ENCODE measurements at places on chromosomes 5 and 9.
A peak's percentile ranks its signal among the peaks of the same experiment; 100 is the strongest.

DNA sequence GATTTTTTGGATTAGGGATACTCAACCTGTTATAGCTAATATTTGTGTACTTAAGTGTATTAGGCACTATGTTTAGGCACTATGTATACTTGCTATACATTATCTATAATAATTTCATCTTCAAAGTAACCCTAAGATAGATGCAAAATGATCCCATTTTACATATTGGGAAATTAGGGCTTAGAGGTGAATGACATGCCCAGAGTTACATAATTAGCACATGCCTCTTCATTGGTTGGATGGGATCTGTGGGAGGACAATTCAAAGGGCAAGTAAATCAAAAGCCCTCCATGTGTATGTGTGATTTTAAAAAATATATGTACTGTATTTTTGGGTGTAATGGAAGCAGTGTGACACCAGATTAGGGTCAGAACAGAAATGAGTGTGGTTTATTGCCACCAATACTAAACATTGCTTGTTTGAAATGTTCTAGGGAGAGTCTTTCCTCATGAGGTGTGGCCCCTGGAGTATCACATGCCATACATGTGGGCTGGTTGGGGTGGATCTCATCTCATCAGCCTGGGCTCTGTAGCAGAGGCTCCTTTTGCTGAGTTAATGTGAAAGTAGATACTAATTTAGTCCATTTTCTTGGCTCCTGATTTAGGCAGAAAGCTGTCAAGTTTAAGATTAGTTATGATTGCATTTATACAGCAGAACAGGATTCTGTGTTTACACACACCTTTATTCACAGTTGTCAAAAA is 5.5 kb downstream of the C9orf85 start:
- DNase-seq, result no peak

DNA sequence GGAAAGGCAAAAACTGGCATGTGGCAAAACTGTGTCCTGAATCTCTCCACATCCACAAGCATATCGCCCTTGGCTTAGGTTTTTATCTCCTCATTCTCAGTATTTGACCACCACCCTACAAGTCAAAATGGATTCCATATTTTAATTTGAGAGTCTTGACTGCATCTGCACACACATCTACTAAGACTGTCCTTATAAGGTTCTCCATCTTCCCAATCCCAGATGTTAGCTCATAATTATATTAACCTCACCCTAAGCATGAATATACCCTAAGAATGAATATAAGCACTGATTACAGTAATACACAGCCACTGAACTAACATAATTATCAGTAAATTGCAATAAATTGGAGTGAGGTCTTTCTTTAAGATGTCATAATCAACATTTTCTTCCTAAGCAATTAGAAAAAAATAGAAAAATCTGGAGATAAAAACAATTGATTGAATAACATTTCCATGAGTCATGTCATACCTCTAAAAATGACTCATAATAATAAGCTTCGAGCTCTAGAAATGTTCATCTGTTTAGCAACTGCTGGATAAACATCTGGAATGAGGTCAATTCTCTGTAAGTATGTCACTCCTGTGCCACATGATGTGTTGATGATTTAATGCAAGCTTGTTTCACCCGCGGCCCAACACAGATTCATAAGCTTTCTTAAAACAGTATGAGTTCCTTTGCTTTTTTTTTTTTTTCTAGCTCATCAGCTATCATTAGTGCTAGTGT is 39.9 kb upstream of the PAM start:
- DNase-seq, result no peak

GRCh38 chr5:96008487-96008886 is 46.8 kb upstream of the ELL2 start:
- DNase-seq, result no peak

DNA sequence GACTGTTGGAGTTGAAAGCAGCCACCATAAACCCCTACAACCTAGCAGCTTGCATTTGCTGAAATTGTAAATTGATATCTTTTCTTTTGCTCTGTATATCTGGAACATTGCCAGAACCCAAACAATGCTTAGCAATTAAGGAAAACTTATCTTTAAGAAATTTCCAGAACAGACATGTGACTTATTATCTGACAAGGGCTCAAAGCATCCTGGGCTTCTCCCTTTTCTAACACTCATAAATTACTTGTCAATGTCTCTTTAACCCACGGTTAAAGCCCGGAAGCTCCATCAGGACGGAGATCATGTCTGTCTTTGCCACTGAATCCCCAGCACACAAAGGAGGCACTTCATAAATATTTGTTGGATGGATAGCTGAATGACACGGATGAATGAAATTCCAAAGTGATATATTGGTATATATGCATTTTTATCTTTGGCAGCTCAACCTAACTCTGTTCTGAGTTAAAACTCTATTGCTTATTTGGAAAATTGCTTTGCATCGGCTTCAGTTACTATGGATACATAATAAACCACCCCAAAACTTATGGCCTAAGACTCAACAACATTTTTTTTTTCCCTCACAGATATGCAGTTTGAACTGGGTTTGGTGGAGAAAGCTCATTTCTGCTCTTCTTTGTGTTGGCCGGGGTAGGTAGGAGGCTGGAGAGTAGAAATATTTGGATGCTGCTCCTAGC is 103.1 kb upstream of the CLINT1 start:
- peak; percentile 59 for DNase-seq

DNA sequence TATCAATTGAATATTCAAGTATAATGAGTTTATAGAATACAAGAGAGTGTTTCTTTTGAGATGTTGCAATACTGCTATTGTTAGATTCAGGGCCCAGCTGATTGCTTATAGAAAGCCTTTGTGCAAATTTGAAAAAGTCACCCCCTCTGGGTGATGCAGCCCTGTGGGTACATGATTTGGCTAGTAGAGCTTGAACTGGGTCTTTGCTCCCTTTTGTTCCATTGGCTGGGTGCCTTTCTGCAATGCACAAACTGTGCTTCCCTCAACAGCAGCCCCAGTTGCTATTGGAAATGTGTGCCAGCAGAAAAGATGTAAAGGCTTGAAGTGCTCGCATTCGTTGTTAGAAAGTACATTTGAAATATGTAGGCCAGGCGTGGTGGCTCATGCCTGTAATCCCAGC is 61.8 kb upstream of the CEMIP2 start:
- DNase-seq, result no peak

- DNase-seq, result peak; percentile 12
Observed at GRCh38 chr5:141695627-141696215, 13.7 kb upstream of the ARAP3 start.

DNA sequence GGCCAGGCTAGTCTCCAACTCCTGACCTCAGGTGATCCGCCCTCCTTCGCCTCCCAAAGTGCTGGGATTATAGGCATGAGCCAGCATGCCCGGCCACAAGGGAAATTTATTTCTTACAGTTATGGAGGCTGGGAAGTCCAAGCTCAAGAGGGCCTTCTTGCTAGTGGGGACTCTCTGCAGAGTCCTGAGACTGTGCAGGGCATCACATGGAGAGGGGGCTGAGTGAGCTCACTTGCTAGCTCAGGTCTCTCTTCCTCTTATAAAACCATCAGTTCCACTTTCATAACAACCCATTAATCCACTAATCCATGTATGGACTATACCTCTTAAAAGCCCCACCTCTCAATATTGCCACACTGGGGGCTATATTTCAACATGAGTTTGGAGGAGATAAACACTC is 5.1 kb upstream of the SPIN1 start:
- no peak for DNase-seq

DNA sequence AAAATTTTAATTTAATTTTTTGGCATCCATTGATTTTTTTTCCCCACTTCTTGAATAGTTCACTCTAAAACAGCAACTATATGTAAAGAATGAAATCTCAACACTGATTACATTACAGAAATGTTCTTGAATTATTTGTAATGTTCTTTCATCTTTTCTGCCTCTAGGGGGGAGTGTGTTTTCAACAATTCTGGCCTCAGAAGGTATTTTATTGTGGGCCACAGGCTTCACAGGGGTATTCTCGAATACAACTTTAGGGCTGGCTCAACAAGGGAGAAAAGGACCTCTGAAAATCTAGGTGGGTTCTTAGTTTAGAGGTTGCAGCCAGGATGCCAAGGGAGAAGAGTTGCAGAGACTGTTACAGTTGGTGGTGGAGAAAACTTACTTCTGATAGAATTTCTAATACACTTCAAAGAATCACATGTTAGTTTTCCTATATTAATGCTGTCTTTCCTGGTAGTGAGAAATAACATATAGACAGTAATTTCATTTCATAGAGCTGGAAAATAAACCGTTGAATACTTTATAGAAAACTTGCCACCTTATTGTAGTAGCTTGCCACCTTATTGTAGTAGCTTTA is 3.6 kb upstream of the NPR3 start:
- DNase-seq, result peak; percentile 12

- no peak for DNase-seq
Observed at GRCh38 chr9:115171921-115172388, 54.0 kb upstream of the TNC start.

DNA sequence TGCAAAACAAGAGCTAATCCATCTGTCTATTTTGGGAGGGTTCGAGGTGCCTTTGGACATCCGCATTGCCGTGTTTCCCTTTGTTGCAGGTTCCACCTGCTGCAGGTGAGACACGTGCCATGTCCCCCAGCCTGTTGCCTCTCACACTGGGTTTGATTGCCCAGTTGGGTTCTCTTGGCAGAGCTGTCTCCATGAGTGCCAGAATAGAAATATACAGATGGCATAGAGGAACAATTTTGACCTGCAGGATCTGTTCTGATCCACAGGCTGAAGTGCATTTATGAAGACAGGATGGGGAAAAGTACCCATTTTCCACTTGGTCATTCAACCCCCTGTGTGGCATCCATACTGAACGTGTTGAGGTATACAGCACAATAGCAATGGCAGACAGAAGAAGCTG is 178.1 kb downstream of the SGCD start:
- DNase-seq, result no peak

DNA sequence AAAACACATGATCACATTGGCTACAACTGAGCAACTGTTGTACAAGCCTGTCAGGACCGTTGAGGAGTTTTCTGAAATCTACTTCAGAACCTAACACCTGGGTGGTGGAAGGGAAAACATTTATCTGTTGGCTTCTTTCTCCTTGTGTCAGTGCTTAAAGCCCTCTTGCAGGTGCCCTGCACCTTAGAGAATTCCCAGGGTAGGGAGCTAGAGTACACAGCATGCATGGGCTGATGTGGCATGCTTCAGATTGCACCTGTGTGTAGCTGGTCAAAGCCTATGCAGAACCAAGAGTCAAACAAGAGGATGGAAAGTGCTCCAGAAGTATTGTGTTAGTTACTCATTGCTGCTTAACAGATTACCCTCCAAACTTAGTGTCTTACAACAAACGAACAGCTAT is 33.6 kb upstream of the ZBED3 start:
- no peak for DNase-seq

DNA sequence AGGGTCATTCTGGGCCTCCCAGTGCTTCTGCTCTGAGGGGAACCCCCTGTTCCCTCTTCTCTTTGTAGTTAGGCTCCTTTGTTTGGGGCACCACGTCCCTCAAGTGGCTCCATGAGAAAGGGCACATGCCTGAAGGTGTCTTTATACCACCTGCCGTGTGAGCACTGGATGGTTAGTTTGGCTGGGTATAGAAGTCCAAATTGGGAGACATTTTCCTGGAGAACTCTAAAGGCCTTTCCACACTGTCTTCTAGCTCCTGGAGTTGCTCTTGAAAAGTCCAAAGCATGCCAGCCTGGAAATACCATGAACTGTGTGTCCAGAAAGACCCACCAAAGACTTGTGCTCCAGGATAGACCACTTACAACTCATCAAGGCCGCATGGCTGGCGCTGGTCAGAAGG is 11.1 kb upstream of the CCDC187 start:
- no peak for DNase-seq

DNA sequence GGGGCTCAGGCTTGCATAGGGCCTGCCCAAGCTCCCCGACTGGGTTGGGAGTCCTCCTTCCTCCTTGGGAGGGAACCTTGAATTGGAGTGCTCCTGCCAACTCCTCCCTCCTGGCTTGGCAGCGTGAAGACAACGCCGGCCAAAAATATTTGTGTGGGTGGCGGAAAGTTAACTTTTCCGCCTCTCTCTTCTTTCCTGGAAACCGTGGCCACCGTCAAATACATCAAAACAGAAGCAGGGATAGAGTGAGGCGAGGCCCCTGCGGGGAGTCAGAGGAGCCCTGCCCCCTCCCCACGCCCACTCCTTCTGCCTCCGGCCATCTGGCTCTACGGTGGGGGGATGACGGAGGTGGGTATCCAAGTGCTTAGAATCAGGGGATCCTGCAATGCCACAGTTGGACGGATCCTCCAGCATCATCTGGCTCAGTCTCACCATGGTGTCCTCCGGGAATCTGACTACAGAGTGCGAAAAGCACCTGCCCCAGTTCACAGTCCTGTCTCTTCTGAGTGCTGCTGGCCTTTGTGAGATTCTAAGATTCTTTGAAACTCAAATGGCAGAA is 25.2 kb upstream of the SYNPO start:
- no peak for DNase-seq

DNA sequence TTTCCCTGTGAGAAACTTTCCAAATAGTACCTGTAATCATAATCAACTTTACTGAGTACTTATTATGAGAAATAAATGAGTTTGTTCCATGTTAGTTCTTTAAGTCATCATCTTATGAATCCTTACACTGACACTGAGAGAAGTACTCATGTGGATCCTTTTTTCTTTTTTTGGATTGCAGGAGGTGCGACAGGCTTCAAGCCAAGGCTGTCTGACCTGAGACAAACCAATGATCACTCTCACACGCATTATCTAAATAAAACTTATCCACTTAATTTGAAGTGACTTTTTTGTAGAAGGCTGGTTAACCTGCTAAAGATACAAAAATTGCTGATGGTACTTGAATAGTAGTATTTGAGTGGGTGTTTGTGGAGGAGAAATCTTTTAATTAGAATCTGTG is 39.5 kb downstream of the JAKMIP2 start:
- DNase-seq, result peak; percentile 48

DNA sequence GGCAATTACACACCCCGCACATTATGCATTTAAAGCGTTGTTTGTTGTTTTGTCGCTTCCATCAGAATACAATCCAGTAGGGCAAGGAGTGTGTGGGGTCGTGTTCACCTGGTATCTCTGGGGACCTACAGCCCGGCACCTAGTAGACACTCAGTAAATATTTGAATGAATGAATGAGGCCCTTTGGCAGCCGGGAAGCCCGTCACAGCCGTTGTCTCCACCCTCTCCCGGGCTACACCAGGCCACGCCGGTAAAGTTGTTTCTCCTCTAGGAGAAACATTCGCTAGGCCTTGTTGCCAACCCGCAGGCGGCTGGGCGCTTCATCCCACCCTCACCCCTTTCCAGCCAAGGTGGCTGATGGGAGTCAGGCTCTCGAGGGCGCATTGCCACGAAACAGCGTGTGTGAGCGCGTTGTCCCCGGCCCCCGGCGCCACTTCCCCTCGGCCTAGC is 876 bp upstream of the JAK2 start:
- no peak for DNase-seq

All from NCI-H1092 treated with DMSO at 0.1 percent for 48 hours (cell line).